ENCODE measurements at places on chromosomes 7 and 10.

DNA sequence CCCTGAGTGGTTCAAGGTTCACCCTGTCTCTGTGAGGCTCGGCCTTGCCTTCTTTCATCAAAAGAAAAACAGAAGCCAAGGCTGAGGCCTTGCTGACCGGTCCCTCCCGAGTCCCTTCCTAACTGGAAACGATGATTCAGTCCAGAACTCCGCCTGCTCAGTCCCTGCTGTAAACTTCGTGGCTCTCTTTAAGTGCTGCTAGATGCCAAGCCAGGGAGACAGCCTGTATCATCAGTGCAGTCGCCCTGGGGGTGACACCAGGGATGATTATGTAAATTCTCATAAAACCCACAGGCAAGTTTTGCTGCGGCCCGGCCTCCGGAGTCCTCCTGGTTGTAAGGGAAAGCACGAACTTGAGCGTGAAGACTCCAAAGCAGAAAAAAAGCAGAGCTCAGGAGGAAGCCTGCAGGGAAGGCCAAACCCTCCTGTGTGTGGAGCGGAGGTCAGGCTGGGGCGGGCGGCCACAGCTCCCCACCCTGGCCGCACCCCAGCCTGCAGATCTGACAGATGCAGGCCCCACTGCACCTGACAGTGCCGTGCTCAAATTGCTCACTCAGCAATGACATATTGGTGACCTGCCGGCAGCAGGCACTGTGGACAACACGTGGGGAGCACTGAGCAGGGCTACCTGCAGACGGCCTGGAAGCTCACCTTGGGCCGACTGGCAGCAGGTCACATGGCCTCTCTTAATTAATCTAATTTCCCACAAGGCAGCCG is 123.4 kb downstream of the DYNC2I1 start:
- DNase-seq = no peak

DNA sequence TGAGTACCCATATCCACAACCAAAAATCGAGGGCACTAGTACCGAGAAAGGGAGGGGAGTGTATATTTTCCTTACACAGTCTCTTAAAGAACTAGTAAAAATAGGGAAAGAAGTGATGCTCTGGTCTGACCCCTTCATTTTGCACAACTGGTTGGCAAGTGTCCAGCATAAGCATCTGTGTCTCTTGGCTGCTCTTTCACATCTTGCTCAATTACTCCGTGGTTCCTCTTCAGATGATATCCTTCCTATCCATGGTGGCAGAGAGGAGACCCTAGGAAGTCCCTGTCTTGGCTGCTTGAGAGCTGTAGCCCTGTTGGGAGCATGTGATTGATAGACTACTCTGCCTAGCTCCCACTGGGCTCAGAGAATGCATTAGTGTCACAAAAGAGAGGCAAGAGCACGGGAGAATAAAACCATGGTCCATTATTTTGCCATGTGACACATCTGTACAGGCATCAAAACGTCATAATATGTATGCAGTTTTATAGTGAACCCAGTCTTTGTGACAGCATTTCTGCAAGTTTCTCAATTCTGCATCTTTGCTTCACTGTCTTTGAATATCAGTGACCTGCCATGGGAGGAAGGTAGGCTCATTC is 111.8 kb upstream of the ANKRD1 start:
- no peak for DNase-seq

GRCh38 chr7:68720697-68721096 is 877.6 kb upstream of the AUTS2 start:
- DNase-seq = no peak

- DNase-seq = no peak
These were observed 263.2 kb upstream of the C7orf33 start for GRCh38 chr7:148327379-148327778.

GRCh38 chr7:155652156-155653114 is 8.0 kb downstream of the RBM33 start:
- no peak for DNase-seq

DNA sequence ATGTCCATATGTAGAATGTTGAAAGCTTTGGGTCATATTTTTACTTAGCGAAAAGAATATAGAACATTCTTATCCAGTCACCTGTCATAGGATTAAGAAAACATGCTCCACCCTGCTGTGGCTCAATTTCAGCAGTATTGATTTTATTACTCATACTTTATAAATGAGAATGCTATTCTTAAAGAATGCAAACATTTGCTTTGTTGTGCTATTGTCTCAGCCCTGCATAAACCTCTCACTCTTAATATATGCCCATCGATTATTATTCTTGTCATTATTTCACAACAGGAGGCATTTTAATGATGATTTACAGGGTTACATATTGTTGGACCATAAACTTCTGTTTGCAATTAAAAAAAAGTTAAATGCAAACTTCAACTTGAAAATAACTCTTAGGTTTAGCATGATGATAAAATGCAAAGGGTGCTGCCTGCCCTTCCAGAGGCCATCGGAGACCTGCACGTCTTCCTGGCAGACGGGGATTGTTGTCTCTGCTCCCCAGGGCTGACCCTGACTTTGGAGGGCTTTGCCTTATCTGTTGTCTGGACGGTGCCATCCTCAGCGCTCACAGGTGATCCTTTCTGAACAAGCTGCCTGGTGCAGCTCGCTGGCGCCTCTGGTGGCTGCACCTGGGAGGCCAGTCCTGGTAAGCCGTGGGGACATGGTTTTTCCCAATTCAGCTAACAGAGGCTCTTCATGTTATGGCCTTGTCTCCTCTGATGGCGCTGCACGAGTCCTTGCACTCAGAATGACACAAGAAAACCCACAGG is 50.0 kb upstream of the SHH start:
- no peak for DNase-seq

- no peak for DNase-seq
These were observed 31.1 kb downstream of the CELF2 start for GRCh38 chr10:11048707-11049278.

DNA sequence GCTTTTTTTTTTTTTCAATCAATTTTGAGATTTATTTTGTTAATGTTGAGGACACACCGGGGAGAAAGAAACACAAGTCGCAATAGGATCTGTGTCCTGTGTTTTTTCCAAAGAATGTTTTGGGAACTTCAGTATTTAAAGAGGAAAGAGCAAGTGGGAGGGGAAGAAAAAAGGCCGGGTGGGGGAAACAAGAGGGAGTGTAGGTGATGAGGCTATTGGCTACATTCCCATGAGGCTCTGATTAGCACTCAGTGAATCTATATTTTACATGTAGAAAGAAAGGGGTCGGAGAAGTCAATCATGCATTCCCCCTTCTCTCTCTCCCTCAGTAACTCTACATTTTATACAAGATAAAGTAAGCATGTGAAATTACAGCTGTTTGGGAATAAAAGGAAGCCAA is 4.1 kb downstream of the ZNF680 start:
- DNase-seq = no peak

DNA sequence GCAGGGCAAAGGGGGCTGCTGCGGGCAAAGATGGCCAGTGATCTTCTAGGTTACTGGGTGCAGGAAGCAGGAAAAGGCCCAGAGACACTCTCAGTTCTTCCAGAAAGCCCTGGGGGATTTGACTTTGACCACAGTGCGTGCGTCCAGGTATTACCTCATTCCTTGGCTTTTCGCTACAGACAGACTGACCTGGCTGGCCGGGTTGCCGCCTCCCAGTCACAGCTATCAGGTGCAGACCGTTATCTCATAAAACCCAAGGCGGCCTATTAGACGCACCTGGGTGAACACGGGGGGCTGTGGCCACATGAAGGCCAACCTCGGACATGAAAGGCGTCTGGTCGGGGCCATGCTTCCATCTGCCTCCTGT is 80.3 kb downstream of the FOXL3 start:
- DNase-seq = no peak

DNA sequence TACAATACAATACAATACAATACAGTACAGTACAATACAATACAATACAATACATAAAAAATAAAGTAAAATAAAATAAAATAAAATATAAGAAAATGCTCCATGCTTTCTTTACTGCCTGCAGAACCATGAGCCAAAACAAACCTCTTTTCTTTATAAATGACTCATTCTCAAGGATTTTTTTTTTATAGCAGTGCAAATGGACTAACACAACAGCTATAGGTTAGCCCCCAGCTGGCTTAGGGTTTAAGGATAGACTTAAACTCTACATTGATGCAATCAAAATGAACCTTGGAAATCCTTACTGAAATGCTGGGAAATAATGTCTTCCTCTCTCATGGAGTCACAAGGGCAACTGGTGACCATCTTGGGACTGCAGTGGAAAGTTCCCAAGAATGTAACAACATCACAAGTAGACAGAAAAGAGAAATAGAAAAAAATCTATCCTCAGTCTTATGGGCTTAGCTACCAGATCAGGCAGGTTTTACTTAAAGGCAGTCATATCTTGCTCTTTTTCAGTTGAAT is 348.9 kb downstream of the ARL4A start:
- DNase-seq = no peak

- no peak for DNase-seq
These were observed 421.4 kb upstream of the CELF2 start for GRCh38 chr10:10596256-10596655.

GRCh38 chr7:139494835-139495579 is 11.5 kb upstream of the KLRG2 start:
- DNase-seq = peak; percentile 12

Measured in activated naive CD8-positive, alpha-beta T cell treated with anti-CD3 and anti-CD28 coated beads, Interleukin-2, amount 50 U/mL, for 24 hours (primary cell).